ENCODE measurements at places on chromosomes 6 and 20. TPM values are rescaled to one million over a fixed set of nuclear protein-coding genes. Genes with fewer than 3 reads are reported as not detected.

Gene HLA-DPB1
- 2.7 TPM for total RNA-seq

Gene SLC22A1
- 0.60 TPM for total RNA-seq

Gene HRH3
- not detected for total RNA-seq

Gene BNIP5
- not detected for total RNA-seq

Gene CST2
- not detected for total RNA-seq

DNA sequence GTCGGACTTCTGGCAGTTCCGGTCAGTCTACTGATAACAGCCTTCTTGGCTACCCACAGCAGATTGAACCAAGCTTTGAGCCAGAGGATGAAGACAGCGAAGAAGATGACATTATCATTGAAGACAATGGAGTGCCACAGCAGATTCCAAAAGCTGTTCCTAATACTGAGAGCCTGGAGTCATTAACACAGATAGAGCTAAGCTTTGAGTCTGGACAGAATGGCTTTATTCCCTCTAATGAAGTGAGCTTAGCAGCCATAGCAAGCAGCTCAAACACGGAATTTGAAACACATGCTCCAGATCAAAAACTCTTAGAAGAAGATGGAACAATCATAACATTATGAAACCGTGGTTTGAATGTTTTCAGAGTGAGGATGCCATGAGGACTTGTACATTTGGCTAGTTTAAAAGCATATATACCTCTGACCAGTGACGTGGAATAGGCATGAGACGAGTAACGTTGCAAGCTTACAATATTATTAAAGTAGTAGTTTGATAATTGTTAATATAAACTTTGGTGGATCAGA is 18.8 kb downstream of the PARD6B start:
- no peak for DNase-seq

DNA sequence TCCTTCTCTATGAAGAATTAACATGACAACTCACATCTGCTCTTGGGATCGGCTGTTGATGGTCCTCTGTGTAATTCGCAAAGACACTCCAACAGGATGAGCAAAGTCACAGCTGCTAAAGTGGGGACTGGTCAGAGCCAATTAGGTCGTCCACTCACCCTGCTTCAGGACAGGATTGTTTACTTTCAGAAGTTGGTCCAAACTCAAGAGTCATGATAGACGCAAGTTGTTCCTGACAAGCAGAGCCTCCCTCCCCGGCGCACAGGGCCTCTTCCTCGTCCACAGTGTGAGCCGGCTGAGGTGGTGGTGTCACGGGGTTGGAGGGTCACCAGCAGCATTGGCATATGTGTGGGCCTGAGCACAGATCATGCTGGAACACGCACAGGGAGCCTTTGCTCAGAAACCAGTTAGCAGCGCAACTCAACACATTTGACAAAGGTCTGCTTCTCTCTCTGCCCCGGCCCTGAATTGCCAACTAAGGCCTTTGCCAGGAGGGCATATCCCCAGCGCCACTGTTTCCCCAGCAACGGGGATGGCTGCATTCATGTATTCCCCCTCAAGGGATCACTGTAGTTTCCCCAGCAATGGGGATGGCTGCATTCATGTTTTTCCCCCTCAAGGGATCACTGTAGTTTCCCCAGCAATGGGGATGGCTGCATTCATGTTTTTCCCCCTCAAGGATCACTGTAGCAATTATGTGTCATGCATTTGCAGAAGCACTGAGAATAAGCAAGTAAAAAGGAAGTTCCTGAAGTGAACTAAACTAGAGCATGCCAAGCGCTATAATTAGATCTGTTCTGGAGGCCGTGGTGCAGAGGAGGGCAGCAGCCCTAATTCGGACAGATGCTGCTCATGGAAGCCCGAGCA is 111.7 kb downstream of the THBS2 start:
- no peak for DNase-seq

GRCh38 chr6:4564801-4565271 is 211.4 kb upstream of the CDYL start:
- no peak for DNase-seq

DNA sequence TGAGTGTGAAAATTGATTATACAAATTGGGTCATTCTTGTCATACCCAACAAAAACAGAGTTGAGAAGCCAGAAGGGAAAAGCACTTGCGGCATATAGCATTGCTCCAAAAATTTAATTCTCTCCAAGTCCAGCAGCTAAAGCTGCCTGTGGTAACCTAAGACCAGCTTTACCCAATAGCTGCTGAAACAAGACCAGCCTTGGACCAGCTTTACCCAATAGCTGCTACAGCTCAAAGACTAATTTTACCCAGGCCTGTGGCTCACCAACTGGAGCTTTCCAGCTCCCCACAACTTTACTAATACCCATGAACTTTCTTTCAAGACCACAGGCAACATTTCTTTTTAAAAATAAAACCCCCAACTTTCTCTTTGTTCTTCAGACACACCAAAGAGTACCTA is 32.8 kb upstream of the ZNF133 start:
- no peak for DNase-seq

GRCh38 chr20:2337142-2337541 is 41.3 kb downstream of the TGM3 start:
- DNase-seq: no peak

DNA sequence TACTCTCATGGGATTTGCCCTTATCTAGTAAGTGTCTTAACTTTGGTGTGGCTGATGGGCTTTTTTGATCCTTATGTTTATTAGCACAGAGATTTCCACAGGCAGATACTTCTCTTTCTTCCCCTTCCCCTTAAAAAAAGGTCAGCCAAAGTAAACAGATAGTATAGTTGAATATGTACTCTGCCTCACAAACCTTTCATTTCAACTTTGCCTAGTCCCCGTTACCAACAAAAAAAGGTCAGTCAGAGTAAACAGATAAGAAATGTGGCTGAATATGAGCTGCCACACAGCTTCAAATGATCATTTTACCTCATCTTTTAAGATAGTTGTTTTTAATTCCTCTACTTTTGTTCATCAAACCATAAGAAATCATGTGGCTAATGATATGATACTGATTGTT is 34.1 kb upstream of the SLC35D3 start:
- no peak for DNase-seq

DNA sequence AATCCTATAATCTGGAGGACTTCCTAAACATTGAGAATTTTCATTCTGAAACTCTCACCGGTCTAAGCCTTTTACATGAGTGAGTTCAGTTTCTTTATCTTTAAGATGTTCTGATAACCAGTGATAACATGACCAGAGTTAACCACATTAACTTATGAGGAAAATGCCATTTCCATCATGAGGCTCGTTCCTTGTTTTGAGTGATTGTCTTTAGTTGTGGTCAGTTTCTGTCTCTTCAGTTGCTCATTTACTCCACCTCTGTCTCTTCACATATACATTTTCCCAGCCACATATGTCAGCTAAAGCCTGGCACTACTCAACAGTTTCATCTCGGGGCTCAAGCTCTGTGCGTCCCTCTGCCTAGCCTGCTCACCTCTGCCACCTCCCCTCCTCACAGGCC is 70.4 kb downstream of the JAG1 start:
- DNase-seq: no peak

DNA sequence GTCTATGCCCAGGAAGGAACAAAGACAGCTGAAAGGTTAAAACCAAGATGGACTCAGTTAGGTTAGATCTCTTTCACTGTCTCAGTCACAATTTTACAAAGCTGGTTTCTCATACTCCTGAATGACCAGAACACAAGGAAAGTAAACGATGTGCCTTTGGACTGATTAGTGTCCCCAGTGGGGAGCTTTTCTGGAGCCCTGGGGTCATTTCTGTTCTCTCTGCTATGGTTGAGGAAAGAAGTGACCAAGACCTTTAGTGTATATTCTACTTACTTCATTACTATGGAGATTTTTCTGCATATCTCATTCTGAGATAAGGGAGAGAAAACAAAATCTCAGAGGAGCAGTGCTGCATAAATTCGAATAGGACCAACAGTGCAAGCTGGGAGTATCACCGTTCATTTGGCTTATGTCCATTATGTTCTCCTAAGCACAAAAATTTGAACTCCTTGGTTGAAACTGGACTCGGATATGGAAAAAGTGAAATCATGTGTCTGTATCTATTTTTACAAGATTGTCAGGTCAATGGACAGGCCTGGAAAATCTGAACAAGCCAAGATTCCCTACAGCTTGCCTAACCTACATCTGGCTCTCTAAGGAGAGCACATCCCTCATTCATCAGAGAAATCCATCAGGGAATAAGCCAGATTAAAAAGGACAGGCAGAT is 34.4 kb upstream of the ENPP1 start:
- no peak for DNase-seq

- no peak for DNase-seq
These were observed 26.4 kb downstream of the LY86 start for GRCh38 chr6:6614983-6615349.

DNA sequence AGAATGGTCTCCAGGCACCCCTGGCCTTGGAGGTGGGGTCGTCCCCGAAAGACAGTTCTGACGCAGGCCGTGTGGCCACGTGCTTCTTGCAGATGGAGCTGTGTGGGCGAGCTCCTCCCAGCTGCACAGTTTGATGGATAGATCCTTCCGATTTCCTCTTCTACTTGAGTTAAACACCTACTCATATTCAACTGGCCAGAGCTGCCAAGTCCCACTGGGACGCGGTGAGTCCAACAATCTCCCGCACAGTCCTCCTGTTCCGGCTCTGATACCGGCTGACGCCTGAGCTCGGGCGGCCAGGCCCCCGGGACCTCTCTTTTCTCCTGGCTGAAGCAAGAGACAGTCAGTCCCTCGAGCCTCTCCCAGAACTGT is 57.9 kb upstream of the DACT2 start:
- no peak for DNase-seq

DNA sequence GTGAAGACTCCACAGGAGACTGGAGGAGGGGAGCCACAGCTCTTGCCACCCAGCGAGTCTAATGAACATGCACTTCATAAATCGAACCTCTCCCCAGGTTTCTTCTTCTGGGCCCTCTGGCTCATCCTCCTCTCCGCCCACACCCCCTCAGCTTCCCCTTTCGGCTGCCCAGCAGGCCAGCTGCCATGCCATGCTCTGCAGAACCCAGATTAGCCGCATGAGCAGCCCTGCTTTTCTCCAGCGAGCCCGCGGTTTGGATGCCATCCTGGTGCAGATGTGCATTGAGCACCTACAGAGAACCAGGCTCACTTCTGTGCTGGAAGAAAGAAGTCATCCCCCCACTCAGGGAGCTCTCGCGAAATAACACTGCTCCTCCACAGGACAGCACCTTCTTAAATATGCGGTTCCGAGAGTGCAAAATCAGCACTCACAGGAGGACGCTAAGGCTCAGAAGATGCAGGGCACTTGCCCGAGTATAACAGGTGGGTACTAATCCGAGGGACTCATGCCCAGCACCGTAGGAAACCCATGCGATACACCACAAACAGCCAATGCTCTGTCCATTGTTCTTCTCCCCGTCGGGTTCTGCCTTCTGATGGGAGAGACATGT is 143.0 kb upstream of the THBS2 start:
- no peak for DNase-seq

- no peak for DNase-seq
These were observed 209.1 kb downstream of the ERMARD start for GRCh38 chr6:169960521-169960885.

DNA sequence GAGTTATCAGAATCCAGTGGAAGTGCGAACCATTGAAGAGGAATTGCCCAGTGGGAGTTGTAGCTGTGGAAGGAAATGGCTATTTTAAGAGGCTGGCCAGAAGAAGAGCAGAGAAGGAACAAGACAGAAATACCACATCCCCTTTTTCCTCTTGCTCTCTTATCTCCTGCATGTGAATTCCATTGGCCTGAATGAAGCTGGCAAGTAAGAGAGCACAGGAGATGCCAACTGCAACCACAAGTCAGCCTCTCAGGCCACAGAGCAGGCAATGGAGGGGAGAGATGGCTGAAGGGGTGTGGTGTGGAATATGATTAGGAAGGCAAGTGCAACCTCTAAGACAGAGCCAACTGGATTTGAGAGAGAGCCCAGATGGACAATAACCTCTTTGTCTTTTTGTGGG is 362.7 kb upstream of the IMPG1 start:
- DNase-seq: no peak

- DNase-seq: no peak
These were observed 4.3 kb downstream of the ATP5F1E start for GRCh38 chr20:59027741-59028320.

GRCh38 chr6:116472706-116473105 is 11.5 kb downstream of the CALHM6 start:
- no peak for DNase-seq

DNA sequence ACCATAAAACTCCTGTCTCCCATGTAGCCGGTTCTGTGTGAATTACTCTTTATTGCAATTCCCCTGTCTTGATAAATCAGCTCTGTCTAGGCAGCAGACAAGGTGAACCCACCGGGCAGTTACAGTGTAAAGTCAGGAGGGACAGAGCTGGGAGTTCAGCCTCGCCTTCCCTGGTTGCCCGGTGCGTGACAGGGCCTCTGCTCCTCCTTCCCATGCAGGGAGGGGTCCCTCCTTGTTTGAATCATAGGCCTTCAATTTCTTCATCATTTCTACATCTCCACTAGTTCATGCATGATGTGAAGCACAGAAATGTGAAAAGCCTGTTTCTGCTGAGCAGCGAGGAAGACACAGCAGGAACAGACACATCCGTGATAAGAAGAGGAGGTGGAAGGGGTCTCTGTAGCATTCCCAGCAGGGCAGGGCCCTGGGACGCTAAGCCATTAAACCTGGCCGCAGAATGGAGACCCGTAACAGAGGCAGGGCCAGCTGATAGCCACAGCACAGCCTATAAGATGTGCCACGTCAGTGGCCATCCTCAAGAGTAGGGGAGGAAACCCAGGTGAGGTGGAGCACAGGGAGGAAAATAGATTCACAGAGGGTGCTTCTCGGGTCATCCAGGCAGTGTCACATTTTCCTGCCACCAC is 106.7 kb upstream of the CST7 start:
- DNase-seq: no peak

DNA sequence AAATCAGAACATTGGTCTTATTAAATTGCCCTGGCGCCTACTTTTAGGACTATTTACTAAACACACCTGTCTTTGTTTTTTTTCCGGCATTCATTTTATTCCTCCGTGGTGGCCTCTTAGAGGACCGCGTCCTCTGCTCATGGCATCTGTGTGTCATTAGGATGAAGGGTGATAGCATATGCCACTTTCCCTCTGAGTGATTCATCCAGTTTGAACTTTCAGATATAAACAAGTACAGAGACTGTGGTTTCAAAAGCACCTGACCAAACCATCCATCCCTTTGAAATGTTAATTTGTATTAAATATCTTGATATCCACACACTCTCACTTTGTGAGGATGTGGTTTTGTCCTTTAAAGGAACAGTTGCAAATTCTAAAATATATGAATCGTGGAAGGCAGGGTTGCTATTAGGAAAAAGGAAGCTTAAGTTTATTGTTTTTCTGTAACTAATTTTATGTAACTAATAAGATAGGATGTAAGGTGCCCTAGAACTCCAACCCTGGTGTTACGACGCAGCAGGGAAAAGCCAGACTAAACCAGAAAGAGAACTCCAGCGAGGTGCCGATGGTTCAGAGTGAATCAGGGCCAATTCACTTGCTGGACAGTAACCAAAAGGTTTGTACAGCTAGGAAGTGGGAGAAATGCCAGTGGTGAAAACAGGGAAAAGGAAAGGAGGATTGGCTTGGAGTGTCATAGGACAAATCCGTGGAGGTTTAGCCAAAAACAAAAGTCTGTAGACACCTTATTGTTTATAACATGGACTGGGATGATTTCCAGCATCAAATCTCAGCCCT is 98.7 kb downstream of the SHLD1 start:
- no peak for DNase-seq

All from foreskin keratinocyte (primary cell).